Trophoblast cell (in vitro differentiated cells and primary cell): ENCODE measurements at places on chromosomes 16 and 17.

GRCh38 chr17:49343273-49343672, 18.8 kb downstream of the ZNF652 start:
- DNase-seq = no peak

- no peak for DNase-seq
Observed at GRCh38 chr16:87921236-87921773, 15.0 kb downstream of the CA5A start.

DNA sequence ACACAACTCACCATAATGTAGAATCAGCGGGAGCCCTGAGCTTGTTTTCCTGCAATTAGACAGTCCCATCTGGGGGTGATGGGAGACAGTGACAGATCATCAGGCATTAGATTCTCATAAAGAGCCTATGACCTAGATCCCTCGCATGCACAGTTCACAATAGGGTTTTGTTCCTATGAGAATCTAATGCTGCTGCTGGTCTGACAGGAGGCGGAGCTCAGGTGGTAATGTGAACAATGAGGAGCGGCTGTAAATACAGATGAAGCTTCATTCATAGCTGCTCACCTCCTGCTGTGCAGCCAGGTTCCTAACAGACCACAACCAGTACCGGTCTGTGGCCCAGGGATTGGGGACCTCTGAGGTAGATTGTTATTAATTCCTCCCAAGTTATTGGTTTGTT, 2.9 kb upstream of the DOK4 start:
- DNase-seq = no peak

- DNase-seq = peak; percentile 36
Observed at GRCh38 chr17:80361495-80362220, 53.3 kb upstream of the ENDOV start.

DNA sequence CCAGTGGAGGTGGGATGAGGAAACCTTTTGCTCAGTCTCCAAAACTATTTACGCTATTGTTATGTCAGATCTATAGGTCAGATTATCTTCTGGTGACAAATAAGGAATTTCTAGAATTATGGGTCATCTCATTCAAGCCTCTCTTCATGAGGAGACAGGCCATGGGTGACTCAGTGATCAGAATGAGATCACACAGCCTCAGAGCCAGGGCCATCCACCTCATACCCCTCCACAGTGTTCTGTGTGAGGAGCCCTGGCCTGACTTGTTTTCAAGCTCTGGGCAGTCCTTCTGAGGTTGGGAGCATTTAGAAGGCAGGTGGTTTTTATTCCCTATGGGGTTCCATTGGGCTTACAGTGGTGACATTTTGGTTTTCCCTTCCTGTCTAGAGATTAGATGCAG, 26.5 kb downstream of the YPEL2 start:
- peak; percentile 90 for DNase-seq

GRCh38 chr16:28991687-28992086, 6.8 kb downstream of the LAT start:
- no peak for DNase-seq

GRCh38 chr16:28309811-28310311, 17.5 kb downstream of the SBK1 start:
- no peak for DNase-seq

DNA sequence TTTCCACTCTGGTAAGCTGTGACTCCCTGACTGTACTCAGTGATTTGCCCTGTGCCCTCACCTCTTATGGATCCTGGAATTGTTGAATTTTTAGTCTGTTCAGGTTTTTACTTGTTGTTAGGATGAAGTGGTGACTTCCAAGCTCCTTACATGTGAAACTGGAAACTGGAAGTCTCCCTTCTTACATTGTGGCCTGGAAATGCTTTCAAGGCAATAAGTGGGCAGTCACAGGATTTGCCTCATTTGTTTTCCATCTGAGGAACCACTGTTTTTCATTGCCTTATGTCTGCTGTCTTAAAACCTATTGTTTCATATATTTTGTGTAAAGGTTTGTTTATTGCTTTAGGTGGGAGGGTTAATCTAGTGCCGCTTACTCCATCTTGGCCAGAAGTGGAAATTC, 155.8 kb downstream of the CYB561 start:
- DNase-seq = no peak

DNA sequence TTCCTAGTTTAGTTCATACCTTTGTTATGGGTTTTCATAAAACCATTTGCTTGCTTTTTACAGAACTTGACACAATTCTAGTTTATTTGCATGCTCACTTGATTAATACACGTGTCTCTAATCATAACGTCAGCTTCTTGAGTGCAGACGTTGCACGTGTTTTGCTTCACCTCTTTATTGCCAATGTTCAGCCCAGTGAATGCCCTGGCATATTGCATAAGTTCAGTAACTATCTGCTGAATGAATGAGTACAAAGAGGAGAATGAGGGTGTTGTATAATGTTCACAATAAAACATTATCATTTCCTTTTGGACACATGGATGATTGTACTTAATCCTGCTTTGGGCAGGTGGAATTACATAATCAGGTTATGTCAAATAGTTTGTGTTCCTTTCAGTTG, 519.8 kb downstream of the HS3ST4 start:
- no peak for DNase-seq

DNA sequence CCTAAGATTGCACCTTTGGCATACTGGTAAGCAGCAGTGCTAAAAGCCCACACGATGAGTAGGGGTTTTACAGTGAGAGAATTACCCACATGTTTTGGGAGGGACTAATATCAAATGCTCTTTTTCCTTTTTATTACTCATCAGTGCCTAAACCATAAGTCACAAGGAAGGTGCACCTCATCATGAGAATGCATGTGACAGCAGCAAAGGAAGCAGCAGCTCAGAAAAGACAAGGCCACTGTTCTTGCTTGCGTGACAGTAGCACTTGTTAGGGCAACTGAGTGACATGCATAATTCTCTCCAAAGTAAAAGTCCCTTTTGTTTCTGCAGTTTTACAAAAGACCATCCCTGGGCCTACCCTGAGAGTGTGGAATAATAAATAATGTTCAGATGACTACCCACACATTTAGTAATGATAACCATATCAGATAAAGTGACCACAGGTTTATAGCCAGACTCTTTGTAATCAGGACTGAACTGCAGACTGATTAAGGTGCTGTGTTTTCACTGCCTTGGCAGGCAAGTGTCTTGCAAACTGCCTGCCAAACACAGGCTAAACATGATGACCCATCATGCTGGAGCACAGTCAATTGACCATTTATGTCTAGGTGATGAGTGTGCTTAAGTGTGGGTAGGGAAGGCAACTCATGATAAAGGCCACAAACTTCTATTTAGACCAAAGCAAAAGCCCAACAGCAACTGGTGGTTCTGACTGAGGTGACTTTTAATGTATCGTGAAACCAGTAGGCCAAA, 1751.4 kb downstream of the TP53TG3F start:
- DNase-seq = no peak

- DNase-seq = peak; percentile 13
Observed at GRCh38 chr17:896953-897661, 82.5 kb downstream of the NXN start.

DNA sequence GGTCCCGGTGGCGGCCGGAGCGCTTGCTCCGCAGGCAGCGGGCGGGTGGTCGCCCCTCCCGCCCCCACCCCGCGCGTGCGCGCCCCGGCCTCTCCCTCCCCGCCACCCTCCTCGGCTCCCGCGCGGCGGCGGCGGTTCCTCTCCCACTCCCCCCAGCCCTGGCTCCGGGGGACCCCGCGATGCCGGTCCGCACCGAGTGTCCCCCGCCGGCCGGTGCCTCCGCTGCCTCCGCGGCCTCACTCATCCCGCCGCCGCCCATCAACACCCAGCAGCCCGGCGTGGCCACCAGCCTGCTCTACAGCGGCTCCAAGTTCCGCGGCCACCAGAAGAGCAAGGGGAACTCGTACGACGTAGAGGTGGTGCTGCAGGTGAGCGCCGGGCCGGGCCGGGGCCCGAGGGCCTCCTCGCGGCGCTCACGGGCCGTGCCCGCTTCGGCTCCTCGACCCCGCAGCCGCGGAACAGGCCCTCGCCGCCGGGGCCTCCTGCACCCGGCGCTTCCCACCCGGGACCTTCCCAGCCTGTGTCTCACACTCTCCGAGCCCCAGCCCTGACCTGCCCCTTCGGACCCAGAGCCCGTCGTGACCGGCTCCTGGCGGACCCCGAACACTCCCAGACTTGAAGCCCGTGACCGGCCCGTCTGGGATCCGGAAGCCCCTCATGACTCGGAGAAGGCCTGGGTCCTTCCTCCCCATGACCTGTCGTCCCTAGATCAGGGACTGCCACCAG, 490 bp downstream of the GID4 start:
- peak; percentile 54 for DNase-seq

- peak; percentile 66 for DNase-seq
Observed at GRCh38 chr17:74770498-74771318, 5.4 kb downstream of the NAT9 start.
